ENCODE measurements at places on chromosomes 3 and 15.

- no peak for DNase-seq
These were observed 35.7 kb downstream of the NBEAL2 start for GRCh38 chr3:47015151-47015550.

DNA sequence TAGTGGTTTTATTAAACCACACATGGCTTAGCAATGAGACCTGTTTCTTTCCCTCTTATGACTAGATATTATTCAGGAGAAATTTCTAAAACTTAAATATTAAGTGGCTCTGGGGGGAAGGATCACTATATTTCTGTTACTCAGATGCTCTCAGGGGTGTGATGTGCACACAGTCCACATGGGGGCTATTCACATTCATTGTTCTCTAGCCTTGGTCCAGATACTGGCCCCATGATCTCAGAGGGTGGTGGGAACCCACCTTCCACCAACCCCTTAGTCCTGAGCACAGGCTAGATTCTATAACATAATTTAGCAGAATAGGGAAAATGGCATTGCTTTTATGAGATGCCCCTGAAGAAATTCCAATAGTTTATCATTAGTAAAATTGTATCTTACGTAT lies 149.0 kb upstream of the ST8SIA2 start:
- no peak for DNase-seq

GRCh38 chr3:98977520-98977919 lies 76.0 kb upstream of the DCBLD2 start:
- DNase-seq = peak; percentile 95

- DNase-seq = no peak
These were observed 26.7 kb downstream of the TJP1 start for GRCh38 chr15:29795610-29796009.

DNA sequence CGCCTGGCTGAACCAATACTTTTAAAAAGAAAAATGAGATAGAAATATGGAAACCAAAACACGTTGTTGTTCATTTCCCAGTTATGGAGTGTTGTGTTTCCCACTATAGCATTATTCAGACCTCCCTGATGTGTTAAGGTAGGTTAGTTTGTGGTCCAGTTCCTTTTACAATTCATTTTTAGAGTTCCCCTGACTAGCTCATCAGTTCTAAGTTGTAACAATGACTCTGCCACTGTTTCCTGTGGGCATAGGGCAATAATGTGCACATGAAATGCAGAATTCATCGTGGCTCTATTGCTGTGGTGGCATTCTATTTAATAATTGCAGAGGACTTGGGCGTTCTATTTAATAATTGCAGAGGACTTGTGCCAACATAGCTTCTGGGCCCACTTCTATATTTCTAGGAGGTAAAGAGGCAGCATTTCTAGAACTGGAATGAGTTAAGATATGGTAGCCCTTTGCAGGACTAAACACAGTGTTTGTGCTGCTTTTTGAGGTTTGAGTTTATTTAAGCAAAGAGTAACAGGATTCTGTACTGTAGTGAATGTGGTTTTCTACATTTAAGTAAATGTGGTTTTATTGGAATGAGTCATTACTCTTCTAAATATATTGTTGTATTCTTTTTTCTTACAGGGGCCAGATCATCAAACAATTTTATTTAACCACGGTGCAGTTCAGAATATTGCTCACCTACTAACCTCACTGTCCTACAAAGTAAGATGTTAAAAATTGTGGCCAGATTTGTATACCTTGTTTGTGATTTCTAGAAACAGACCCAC lies 47.5 kb downstream of the ARMC8 start:
- DNase-seq = peak; percentile 55

DNA sequence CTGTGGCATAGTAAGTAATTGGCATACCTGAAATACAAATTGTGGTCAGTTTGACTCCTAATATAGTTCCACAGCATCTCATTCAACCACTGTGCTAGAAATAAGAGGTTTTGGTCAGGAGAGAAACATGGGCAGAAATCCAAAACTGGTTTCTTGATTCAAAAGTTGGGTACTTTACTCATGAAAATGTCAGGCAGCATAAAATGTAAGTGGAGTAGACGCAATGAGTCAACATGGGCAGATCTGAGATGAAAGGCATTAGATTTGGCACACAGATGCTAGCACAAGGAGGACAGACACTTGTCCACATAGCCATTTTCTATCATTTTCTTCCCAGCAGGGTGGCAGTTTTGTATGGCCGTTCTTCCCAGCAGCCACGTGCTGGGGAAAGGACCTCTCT lies 255.8 kb upstream of the CDIN1 start:
- peak; percentile 53 for DNase-seq

GRCh38 chr3:71628522-71628921 lies 45.0 kb upstream of the FOXP1 start:
- DNase-seq = no peak

DNA sequence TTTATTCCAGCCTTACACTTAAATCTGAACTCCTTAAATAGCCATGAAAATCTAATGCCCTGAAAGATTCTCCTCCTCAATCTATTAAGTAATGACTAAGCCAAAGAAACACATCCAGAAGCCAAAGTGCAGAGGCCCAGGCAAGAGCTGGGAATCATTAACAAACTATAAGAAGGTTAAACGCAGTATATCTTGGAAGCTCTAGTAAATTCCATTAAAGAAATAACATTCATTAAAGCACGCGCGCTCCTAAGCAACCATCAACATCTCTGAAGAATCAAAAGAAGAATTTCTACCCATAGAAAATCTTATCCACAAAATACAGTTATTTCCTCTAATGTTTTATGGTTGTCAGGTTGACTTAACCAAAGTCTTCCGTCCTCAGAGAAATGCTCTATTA lies 29.5 kb downstream of the MB21D2 start:
- DNase-seq = no peak
